ENCODE measurements at places on chromosomes 4 and X. TPM values are rescaled to one million over a fixed set of nuclear protein-coding genes. Genes with fewer than 3 reads are reported as not detected.

XAGE2 gene
- total RNA-seq: not detected

MSX1 gene
- total RNA-seq: 4.3 TPM

GPR78 gene
- total RNA-seq: 0.97 TPM

NSDHL gene
- 23.8 TPM for total RNA-seq

GRCh38 chr4:46648088-46648744 is 258.3 kb upstream of the GABRA2 start:
- DNase-seq: peak; percentile 29
